ENCODE measurements at places on chromosomes 13 and 19. TPM values are rescaled to one million over a fixed set of nuclear protein-coding genes. Genes with fewer than 3 reads are reported as not detected.

Gene ASF1B
- total RNA-seq, result 62.6 TPM

Gene COL4A1
- not detected for total RNA-seq

Gene DPF1
- total RNA-seq, result 1.1 TPM

Gene GDF15
- 0.45 TPM for total RNA-seq

Gene SIGLEC5
- total RNA-seq, result not detected

Gene C1QTNF9B
- total RNA-seq, result not detected
